Suppressor macrophage treated with lipopolysaccharide for 1 hour (primary cell): ENCODE measurements at places on chromosomes 16 and 17.
A peak's percentile ranks its signal among the peaks of the same experiment; 100 is the strongest.

GRCh38 chr16:49961089-49961488, 63.9 kb upstream of the CNEP1R1 start:
- DNase-seq, result no peak

DNA sequence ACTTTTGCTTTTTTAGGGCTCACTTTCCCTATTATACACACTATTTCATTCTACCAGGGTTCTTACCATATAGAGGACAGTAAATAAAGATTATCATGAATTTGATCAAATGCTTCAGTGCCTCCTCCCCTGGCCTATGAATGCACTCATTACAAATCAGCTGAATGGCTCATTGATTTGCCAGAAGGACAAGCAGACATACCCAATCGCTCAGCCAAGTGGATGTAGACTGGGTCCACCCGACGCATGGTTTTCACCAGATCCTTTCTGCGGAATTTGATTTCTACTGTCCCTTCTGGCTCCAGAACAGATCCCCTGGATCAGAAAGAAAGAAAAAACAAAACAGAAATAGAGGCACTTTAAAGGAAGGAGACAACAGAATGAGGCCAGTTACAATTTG, 162.6 kb downstream of the AATF start:
- DNase-seq, result no peak

DNA sequence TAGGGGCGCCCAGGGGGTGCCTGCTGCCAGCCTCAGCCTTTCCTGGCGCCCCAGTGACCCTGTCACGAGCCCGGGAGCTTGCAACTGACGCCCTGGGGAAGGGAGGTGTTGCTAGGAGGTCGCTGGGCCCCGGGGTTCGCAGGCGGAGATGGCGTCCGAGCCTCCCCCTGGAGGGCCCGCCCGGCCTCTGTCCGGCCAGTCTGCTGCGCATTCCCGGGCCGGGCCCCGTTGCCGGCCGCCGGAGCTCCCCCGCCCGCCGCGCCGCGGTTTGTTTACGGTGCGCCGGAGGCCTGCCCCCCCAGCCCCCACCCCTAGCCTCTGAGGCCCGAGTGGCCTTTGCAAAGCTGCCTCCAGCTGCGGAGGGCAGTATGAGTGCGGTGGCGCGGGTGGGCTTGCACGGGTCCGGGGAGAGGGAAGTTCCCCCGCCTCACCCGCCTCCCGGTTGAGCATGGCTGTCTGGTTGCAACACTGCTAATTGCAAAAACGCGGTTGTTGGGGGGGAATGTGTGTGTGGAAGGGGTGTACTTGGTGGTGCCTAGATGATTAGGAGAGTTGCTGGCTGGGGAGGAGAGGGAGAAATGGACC, 514 bp downstream of the THRA start:
- peak; percentile 79 for DNase-seq

- peak; percentile 76 for DNase-seq
These were observed 2.3 kb downstream of the LIMD2 start for GRCh38 chr17:63697341-63698286.

GRCh38 chr16:13845232-13845631, 74.7 kb upstream of the ERCC4 start:
- DNase-seq, result no peak
